Panc1 (cell line): ENCODE measurements at places on chromosomes 12 and 14.

DNA sequence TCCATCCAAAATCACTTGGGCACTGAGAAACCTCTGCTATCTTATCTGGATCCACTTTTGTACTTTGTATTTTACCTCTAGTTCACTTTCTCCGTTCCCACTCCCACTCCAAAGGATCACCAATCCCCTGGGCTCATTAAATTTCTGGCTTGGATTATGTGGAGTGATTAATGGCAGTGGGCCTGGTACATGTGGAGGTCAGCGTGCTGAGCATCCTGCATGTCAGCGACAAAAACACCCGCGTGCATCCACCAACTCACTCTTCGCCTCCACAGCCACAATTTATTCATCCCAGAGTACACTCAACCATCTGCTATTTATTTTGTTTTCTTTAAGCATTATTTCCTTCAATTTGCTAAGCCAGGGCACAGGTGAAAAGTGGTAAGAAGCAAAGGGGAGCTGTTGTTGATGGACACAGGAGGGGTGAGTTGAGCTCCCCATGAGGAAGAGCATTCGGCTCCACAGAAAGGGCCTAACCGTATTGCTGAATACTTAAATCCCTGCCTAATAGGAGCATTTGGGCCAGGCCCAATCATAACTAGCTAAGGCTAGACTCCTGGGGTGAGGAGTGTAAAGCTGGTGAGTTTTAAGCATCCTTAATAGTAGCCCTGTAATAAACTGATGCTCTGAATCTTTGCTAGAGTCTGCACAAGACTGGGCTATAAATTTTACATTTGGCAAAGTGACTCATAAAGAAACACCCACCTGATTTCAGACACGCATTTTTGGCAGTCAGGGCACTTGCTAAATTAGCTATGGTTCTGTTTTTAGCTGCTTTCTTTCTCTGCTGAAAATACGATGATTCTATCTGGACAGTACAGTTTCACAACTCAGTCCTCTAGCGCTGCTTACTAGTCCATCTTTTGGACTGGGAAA is 137.8 kb downstream of the SLC25A21 start:
- no peak for DNase-seq

GRCh38 chr14:69613312-69614073 is 2.1 kb downstream of the SUSD6 start:
- DNase-seq = no peak

- DNase-seq = no peak
Measured at GRCh38 chr14:22821193-22822015, 6.2 kb upstream of the SLC7A7 start.

GRCh38 chr14:35949920-35950513 is 123.9 kb downstream of the BRMS1L start:
- DNase-seq = no peak

- no peak for DNase-seq
Measured at GRCh38 chr12:113180333-113180732, 4.9 kb downstream of the DDX54 start.
